Pancreas (tissue), 10 donors: ENCODE measurements at places on chromosomes 1 and 21. TPM values are rescaled to one million over a fixed set of nuclear protein-coding genes. Genes with fewer than 3 reads are reported as not detected.
A peak's percentile ranks its signal among the peaks of the same experiment; 100 is the strongest.

The CR1 gene
- polyA plus RNA-seq: 0.08 TPM

The ATP6V1G3 gene
- not detected for polyA plus RNA-seq

The FGR gene
- polyA plus RNA-seq: 3.6 TPM

The CTBS gene
- 14.6 TPM for polyA plus RNA-seq

The LCK gene
- polyA plus RNA-seq: 0.33 TPM

The SDHB gene
- 50.8 TPM for polyA plus RNA-seq

The MFAP2 gene
- polyA plus RNA-seq: 9.4 TPM

The ATP6V0B gene
- polyA plus RNA-seq: 135 TPM

The C1QTNF12 gene
- 2.5 TPM for polyA plus RNA-seq

The TMEM82 gene
- not detected for polyA plus RNA-seq

The TRIM45 gene
- 18.2 TPM for polyA plus RNA-seq

GRCh38 chr1:24702511-24703293 is 42.5 kb upstream of the CLIC4 start:
- no peak for DNase-seq

DNA sequence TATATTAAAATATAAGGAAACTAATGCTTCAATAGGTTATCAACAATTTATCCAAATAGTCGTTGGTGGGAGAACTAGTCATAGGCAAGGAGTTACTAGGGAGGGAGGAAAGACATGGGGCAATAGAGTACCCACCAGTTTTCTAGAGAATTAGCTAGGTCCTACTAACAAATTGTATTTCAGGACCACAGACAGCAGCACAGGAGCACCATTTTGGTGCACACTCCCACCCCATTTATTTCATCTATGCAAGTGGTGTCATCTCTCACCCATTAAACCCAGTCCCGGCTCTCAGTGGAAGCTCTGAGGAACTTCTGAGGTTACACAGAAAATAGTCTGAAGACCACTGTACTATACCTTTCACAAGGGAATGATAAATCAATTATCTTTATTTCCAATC is 89.0 kb upstream of the BCAR3 start:
- DNase-seq: no peak

DNA sequence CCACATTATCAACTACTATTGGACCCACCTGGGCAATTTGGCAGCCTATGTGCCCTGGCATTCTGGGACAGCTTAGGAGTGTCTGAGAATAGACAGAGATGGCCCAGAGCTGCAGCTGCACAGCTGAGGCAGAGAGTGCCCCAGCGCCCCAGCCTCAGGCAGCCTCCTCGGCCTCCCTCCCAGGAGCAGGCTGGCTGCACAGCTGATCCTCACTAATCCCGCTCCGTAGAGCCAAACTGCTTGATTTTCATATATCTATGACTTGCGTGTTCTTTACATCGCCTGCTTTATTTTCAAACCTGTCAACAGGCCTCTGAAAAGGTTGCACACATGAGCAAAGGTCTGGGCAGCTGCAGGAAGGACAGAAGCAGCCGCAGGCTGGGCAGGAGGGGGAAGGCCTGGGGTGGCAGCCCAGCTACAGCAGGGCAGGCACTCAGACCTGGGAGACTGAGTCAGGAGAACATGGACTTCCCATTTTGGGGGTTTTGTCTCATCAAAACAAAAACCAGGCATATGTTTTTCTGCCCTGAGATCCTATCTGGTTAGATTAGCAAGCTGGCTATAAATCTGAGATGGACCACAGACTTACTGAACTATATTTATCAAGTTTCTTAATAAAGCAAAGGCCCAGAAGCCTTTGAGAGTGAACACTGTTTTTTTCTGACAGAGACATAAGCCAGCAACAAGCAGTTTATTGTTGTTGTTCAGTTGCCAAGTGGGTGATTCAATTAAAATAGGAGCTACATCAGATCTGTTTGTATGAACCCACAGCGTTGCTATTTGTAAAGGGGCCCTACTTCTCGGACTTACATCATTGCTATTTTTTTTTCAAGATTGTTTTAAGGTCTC is 301.8 kb upstream of the DUSP10 start:
- DNase-seq: no peak

- peak; percentile 79 for DNase-seq
Measured at GRCh38 chr1:37497832-37498231, 16.7 kb downstream of the MEAF6 start.

- no peak for DNase-seq
Measured at GRCh38 chr1:29303201-29304024, 67.1 kb downstream of the PTPRU start.

DNA sequence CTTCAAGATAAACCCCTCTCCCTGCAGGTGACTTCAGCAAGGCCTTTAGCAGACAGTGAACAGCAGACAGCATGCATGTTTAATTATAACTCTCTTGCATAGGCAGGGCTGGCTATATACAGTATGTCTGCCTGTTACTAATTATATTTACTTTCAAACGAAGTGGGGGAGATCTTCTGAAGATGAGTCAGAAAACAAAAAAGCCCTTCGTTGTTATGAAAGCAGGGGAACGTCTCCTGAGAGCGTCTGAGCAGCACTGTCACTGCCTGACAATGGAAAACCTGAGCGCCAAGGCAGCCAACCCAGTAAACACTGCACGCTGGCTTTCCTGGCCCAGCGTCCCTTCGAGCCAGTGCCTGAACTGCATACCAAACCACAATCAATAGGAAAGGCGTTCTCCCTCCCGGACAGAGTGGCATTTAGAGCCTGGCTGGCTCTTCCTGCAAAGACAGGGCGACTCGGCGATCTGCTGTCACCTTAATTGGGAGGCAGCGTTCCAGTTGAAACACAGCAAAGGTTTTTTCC is 54.1 kb downstream of the TOMM20 start:
- no peak for DNase-seq

- DNase-seq: no peak
Measured at GRCh38 chr1:39213511-39214002, 9.1 kb downstream of the MACF1 start.

- DNase-seq: peak; percentile 65
Measured at GRCh38 chr21:35945089-35945671, 115.1 kb downstream of the SETD4 start.

DNA sequence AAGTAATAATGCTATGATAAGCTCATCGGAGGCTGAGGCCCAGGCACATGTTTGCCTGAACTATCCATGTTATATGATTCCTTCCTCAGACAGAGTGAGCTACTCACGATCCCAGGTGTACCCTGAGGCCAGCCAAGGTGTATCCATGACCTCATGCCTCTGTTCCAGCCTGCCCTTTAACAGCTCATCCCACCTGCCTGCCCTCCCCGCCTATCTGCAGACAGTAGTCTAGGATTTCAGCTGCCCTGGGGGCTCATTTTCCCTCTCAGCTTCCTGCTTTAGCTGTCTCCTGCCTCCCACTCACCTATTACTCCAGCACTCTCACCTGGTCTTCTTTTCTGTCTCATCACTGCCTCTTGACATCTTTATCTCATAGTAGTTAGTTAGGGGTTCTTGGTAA is 1.9 kb upstream of the IL24 start:
- DNase-seq: no peak

DNA sequence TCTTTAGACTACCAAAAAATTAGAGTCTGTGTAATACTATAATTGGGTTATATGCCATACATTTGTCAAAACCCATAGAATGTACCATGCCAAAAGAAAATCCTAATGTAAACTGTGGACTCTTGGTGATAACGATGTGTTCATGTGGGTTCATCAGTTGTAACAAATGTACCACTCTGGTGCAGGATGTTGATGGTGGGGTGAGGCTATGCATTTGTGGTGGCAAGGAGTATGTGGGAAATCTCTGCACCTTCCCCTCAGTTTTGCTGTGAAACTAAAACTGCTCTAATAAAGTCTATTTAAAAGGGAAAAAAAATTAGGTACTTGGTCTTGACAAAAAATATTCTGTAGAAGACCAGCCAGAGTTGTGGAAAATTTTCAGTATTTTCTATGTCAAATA is 43.4 kb downstream of the INKA2 start:
- DNase-seq: no peak

GRCh38 chr1:169202791-169203665 is 96.5 kb downstream of the ATP1B1 start:
- no peak for DNase-seq

DNA sequence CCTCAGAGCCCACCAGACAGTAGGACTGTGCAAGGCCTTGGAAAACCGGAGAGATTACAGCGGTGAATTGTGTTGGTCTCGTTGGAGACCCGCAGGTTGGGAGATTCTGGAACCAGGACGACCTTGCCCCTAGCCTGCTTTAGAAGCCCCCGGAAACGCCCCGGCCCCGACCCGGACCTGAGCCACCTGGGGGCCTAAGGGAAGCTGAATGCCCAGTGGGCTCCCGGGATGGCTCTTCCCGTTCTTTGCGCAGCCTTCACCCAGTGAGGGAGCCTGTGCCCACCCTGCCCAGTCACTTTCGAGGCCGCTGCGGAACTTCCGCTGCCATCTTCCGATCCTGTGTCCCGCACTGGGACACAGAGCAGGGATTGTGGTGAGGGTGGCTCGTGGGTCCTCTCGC is 254.4 kb downstream of the FAM72C start:
- no peak for DNase-seq

- DNase-seq: no peak
Measured at GRCh38 chr1:56374026-56374974, 205.1 kb downstream of the PLPP3 start.

GRCh38 chr1:65490231-65491009 is 70.0 kb downstream of the LEPR start:
- no peak for DNase-seq

GRCh38 chr1:166170075-166170474 is 3.3 kb upstream of the FAM78B start:
- no peak for DNase-seq

DNA sequence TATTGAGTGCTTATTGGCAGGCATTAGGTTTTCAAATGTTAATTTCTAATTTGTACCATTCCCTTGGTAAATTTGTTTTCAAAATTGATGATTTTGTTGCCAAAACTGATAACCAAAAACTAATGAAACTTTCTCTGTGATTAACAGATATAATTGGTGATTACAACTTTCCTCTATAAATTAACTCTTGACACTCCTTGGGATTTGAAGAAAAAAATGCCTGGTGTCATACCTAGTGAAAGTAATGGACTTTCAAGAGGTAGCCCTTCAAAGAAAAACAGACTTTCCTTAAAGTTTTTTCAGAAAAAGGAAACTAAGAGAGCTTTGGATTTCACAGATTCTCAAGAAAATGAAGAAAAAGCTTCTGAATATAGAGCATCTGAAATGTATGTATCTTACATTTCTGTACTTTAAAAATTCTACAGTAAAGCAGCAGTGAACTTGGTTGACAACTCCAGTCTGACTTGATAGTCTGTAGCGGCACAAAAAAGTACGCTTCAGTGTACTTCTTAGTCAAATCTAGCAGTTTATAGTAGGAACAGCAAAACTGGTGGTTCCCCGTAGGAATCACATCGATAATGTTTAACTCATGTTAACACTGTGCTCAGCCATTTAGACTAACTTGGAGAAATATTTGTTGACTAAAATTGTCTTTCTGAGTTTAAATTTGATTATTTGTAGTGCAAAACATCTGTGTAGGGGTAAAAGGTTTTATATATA is 3.0 kb downstream of the USP1 start:
- DNase-seq: no peak

DNA sequence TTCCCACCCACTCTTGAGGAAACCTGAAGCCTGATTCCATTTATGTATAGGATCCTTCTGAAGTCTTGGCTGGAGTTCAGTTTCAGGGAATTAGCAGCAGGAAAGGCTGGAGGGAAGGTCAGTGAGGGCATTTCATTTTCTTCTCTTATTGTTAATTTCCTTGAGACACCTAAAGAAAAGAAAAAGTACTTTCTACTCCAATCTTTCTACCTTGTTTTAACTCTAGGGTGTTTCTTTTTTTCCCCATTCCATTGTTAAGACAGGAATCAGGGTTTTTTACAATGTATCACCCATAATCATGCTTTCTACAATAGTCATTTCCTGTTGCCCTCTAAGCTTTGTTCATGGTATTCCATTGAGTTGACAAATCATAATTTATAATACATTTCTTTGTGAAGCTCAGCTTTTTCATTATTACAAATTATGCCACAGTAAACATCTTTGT is 27.4 kb downstream of the SNRPE start:
- no peak for DNase-seq
